ENCODE measurements at places on chromosomes 2 and 18. TPM values are rescaled to one million over a fixed set of nuclear protein-coding genes. Genes with fewer than 3 reads are reported as not detected.

DNA sequence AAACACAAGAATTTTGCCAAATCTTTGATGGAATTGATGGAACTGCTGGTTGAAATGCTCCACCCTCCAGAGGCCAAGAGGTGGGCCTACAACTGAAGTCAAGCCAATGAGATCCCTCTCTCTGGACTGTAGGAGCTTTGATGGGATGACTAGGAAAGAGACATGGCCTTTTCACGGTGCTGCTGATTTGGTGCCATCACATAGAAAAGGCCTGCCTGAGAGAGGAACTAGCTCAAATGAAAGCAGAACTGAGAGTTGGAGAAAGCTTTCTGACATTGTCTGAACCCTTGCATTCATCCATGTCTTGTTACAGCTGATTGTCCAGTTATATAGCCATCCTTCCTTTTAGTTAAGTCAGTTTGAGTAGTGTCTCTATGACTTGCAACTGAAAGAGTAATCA, 283.8 kb upstream of the LYPD1 start:
- no peaks in the 10 kb centered on the region for H3K4me1 ChIP-seq
- no peak overlapping the region for H3K4me3 ChIP-seq
- no peak for DNase-seq
- H3K27me3 ChIP-seq, result no peaks in the 10 kb centered on the region
- H3K27ac ChIP-seq, result no peak overlapping the region
- no peaks in the 10 kb centered on the region for H3K36me3 ChIP-seq

DNA sequence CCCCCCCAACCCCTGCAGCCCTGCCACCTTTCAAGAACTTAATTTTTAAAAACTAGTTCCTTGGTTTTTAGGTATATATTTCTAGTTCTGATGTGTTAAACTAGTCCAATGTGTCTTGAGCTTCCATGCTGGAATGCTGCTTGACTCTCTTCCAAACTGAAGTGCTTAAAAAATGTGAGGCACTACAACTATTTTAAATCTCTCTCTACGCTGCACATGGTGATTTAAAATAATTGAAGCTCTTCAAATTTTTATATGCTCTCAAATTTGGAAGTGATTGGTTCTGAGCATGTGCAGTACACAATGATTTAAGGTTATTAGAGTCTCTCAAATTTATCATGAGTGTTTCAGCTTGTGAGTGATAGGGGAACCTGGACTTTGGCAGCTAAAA, 192.6 kb upstream of the ZEB2 start:
- DNase-seq, result no peak
- no peaks in the 10 kb centered on the region for H3K4me1 ChIP-seq
- peaks cover 7% of the 10 kb centered on the region for H3K27me3 ChIP-seq

DNA sequence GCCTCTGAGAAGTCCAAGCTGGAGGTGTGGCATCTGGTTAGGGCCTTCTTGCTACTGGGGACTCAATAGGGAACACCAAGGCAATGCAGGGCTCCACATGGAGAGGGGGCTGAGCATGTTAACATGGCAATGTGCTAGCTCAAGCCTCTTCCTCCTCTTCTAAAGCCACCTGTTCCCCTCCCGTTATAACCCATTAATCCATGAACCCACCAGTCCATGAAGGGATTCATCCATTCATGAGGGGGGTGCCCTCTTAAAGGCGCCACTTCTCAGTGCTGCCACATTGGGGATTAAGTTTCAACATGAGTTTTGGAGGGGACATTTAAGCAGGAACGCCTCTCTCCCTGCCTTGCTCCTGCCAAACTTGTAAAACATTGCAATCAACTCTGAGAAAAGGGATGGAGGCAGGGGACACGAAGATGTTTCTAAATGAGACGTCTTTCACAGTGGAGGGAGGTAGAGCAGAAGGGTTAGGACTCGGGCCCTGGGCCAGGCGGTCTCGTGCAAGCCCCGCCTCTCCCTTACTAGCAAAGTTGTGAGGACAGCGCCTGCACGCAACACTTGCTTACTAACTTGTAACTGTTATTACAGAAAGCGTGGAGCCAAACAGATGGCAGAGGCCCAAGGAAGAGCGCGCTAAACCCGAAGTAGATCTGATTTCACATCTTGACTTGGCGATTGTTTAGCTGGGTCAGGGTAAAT, 118.2 kb upstream of the ZNF516 start:
- no peak overlapping the region for H3K4me3 ChIP-seq
- no peak for DNase-seq
- peaks cover 15% of the 10 kb centered on the region for H3K27me3 ChIP-seq

DNAJC5G gene
- total RNA-seq, result 0.19 TPM

INHA gene
- total RNA-seq, result not detected
